HFFc6 (cell line): ENCODE measurements at places on chromosomes 5 and 9. TPM values are rescaled to one million over a fixed set of nuclear protein-coding genes. Genes with fewer than 3 reads are reported as not detected.

BTF3 gene
- total RNA-seq = 637 to 707 TPM (median 649 TPM) in 3 replicates

IARS1 gene
- total RNA-seq = 155 to 163 TPM (median 160 TPM) in 3 replicates

TAF11L9 gene
- not detected in 3 replicates for total RNA-seq

MOB3B gene
- not detected in 3 replicates for total RNA-seq

ATG10 gene
- 3.7 to 6.7 TPM (median 4.7 TPM) in 3 replicates for total RNA-seq

PLCXD3 gene
- 0.05 TPM in 1 of 3 replicates, not detected in the others for total RNA-seq

MCIDAS gene
- not detected in 3 replicates for total RNA-seq

INSL4 gene
- not detected in 3 replicates for total RNA-seq

GLRA1 gene
- not detected in 3 replicates for total RNA-seq

PCDHB9 gene
- 1.4 to 3.3 TPM (median 2.5 TPM) in 3 replicates for total RNA-seq

ASPN gene
- total RNA-seq = 4.0 and 5.7 TPM in 2 replicates

SMIM33 gene
- not detected in 3 replicates for total RNA-seq

TXNDC8 gene
- total RNA-seq = not detected in 3 replicates

IFNB1 gene
- not detected in 3 replicates for total RNA-seq

PDE6A gene
- total RNA-seq = not detected in 2 replicates

HACD4 gene
- 2.7 to 5.3 TPM (median 2.9 TPM) in 3 replicates for total RNA-seq

SPAAR gene
- total RNA-seq = 0.29 to 0.55 TPM in 2 of 3 replicates, not detected in the other

HTR4 gene
- not detected in 3 replicates for total RNA-seq

NR3C1 gene
- total RNA-seq = 61.6 to 72.7 TPM (median 70.0 TPM) in 3 replicates

MSX2 gene
- total RNA-seq = not detected in 3 replicates

FRRS1L gene
- total RNA-seq = not detected in 2 replicates

AGXT2 gene
- total RNA-seq = not detected in 2 replicates

PCDHGA11 gene
- 2.2 to 9.8 TPM (median 2.3 TPM) in 3 replicates for total RNA-seq

MCTP1 gene
- total RNA-seq = 0.75 to 3.9 TPM (median 1.6 TPM) in 3 replicates

SPATA9 gene
- 0.47 to 0.92 TPM (median 0.53 TPM) in 3 replicates for total RNA-seq

SAPCD2 gene
- 6.9 and 11.1 TPM in 2 replicates for total RNA-seq

DDX31 gene
- 11.6 to 16.2 TPM (median 12.0 TPM) in 3 replicates for total RNA-seq

ENTPD2 gene
- total RNA-seq = 0.12 to 0.36 TPM in 2 of 3 replicates, not detected in the other

PCDHGA2 gene
- 1.5 to 3.7 TPM (median 2.8 TPM) in 3 replicates for total RNA-seq

DNAI1 gene
- not detected in 3 replicates for total RNA-seq

HAND1 gene
- not detected in 3 replicates for total RNA-seq

NUTM2G gene
- not detected in 3 replicates for total RNA-seq

WNT8A gene
- not detected in 3 replicates for total RNA-seq

OR1L6 gene
- not detected in 3 replicates for total RNA-seq

LCN1 gene
- total RNA-seq = 0.46 TPM in 1 of 3 replicates, not detected in the others

ECSCR gene
- total RNA-seq = 0.38 to 0.91 TPM (median 0.48 TPM) in 3 replicates

CYLC2 gene
- not detected in 3 replicates for total RNA-seq

HAPLN1 gene
- 7.9 to 116 TPM (median 12.3 TPM) in 3 replicates for total RNA-seq

SLC25A2 gene
- not detected in 2 replicates for total RNA-seq

TIGD6 gene
- 6.6 to 7.9 TPM (median 7.3 TPM) in 3 replicates for total RNA-seq

AP3B1 gene
- 51.0 and 51.8 TPM in 2 replicates for total RNA-seq

LCN2 gene
- not detected in 2 replicates for total RNA-seq

CDC42SE2 gene
- 13.2 to 15.1 TPM (median 14.3 TPM) in 3 replicates for total RNA-seq

TYRP1 gene
- not detected in 3 replicates for total RNA-seq

MARVELD2 gene
- total RNA-seq = 0.05 to 0.16 TPM (median 0.15 TPM) in 3 replicates

FBXO10 gene
- total RNA-seq = 6.0 to 8.1 TPM (median 7.3 TPM) in 3 replicates

TMEM171 gene
- 0.99 to 2.7 TPM (median 1.3 TPM) in 3 replicates for total RNA-seq
